GM23338 (cell line): ENCODE measurements at places on chromosomes 13 and 19.

DNA sequence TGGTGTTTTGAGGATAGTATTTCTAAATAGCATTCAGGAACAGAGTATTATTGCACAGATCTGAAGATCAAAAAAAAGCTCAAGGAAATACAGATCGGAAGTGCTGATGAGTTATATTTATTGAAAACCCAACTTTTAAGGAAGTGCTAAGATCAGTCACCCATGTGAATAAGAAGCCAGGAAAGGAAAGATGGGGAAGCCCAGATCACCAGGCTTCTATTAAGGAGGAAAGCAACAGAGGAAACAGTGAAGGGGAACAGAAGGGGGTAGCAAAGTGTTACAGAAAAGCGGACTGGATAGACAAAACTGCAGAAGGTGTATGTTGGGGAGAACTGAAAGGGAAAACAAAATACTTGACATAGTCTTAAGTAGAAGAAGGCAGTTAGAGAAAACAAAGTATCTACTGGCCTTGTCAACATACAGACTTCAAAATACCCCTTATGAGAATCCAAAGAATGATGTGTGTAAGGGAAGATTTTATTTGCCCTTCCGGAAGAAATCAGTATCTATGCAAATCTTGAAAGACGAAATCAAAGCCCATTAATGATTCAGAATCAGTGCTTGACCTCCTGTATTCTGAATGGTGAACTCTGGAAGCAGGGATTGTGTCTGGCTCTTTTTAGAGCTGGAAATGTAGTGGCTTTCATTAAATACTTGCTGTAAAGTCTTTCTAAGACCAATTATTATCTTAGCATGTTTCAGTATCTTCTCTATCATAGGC, 12.1 kb downstream of the UFM1 start:
- DNase-seq, result no peak

GRCh38 chr19:49879243-49879963, 1.9 kb downstream of the TBC1D17 start:
- DNase-seq, result no peak

DNA sequence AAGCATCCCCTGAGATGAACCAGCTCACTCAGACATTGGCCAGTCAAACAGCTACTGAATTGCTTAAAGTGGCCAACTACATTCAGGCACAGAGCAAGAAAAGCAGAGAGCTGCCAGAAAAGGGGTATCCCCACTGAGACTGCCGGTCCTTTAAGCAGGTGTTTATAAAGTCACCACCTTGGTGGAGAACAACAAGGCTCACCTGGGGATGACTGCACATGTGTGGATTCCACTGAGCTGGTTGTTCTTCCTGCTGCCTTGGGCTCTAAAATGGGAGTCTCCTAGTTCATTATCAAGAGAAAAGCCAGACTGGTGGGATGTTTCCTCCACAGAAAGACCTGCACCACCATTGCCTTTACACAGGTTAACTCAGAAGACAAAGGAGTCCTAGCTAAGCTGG, 51.8 kb upstream of the IPO5 start:
- DNase-seq, result peak; percentile 8

DNA sequence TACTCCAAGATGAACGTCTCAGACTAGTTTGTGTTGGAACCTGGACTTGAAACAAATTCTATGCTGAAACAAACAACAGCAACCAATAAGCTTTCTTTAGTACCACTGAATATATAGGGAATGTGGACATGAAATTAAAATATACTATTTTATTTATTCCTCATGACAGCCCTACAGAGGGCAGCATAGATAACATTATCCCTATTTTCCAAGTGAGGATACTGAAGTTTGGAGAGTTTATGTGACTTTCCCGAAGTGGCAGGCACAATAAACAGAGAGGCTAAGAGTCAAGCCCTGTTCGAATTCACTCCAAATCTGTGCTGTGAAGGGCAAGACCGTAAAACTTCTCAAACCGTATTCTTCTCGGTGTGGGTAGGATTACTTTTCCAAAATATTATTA, 509.9 kb upstream of the GPC6 start:
- DNase-seq, result peak; percentile 30

- peak; percentile 96 for DNase-seq
These were observed at the start of gene PLIN5 for GRCh38 chr19:4534836-4535658. TSS of gene PLIN5 (minus strand) at chr19:4535224. CDS start at chr19:4534074, 1,150 bp downstream.
